ENCODE measurements at places on chromosomes 16 and 17. TPM values are rescaled to one million over a fixed set of nuclear protein-coding genes. Genes with fewer than 3 reads are reported as not detected.

- DNase-seq: no peak
These were observed 152.9 kb upstream of the C16orf82 start for GRCh38 chr16:26913851-26914250.

GRCh38 chr17:60542071-60542470 is 16.0 kb upstream of the APPBP2 start:
- DNase-seq: no peak

The CCDC154 gene
- not detected for polyA plus RNA-seq

- no peak for DNase-seq
These were observed 110.4 kb downstream of the MRTFB start for GRCh38 chr16:14181371-14182050.

The PRCD gene
- polyA plus RNA-seq: 5.0 TPM

The TEX19 gene
- not detected for polyA plus RNA-seq

DNA sequence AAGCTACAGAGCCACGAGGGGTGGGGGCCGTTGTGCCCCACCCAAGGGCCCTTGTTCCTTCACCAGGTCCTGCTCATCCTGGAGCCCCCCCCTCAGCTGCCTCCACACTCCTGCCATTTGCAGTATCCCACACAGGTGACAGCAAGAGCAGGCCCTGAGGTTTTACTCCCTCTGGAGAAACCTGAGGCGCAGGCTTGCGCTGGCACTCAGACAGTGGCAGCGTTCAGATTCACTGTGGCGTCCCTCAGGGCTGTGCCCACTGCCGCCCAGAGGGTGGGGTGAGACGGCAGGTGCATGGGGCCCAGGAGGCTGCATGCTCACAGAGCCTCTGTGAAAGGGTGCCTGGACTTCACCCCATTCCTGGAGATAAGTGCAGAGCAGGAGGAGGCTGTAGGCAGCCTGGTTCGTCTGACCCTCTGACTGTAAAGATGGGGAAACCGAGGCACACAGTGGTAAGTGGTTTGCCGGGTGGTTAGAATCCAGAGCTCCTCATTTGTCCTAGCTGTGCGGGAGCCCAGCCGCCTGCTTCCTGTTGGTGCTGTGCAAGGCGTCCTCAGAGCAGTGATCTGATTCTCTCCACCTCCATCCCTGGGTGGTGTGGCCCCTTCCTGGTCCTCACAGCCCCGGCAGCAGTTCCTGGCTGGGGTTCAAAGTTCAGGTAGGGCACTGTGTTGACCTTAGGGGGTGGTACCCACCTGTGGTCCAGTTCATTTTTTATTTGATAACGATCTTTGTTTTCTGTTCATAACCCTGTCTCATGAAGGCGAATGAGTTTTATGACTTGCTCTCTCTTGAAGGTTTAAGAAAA is 1.6 kb downstream of the SPIRE2 start:
- no peak for DNase-seq

All from naive thymus-derived CD8-positive, alpha-beta T cell (primary cell).